ENCODE measurements at places on chromosomes 6 and 20.

DNA sequence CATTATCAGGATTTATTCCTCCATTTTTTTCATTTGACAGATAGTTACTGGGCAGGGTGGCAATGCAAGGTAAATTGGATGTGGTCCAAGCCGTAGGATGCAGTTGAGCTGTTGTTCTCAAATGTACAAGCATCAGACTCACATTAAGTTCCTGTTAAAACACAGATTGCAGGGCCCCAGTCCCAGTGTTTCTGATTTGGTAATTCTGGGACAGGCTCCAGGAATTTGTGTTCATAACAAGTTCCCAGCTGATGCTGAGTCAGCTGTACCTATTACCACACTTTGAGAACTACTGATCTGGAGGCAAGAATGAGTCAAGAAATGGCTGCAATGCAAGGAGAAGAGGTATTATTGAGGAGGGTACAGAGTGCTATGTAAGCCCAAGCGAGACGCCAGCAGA is 11.7 kb downstream of the TMEM244 start:
- DNase-seq, result no peak

DNA sequence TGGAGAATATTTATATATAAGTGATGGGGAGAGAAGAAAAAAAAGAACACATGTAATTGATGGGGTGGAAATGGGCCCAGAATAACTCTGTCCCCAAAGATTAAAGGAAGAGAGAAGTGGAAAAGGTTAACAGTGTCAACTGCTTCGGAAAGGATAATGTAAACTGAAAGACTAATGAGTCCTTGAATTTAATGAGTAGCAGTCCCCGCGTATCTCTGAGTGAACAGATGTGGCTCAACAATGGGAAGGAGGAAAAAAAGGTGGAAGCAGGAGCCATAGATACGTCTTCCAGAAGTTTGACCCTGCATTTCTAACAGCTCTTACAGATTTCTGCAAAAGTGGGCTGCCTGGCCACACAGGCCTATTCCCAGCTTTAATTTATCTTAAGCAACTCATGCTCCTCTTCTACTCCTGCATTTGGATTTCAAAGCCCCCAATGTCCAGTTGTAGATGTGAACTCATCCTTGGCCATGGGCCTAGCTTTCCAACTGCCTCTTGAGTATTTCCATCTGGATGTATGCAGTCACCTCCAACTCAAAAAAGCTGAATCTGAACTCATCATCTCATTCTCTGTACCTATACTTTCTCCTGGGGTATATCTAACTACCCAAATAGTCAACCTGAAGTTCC is 61.3 kb downstream of the DST start:
- DNase-seq, result no peak

DNA sequence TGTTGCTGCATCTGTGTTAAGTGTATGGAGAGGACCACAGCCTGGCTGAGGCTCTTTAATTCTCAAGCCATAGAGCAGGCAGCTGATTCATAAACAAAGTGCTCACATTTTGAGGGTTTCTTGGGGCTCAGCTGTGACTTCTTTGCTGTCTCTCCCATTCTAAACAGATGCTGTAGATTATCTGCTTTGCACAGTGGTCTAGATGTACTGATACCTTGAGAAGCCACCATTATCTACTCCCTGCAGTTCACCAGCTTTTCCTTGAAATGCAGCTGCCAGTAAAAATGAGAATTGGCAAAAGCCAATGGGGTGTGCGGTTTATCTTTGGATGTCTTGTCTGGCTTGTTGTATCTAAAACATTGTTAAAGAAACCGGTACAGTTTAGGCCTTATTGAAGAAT is 5.2 kb upstream of the CNR1 start:
- DNase-seq, result no peak

- no peak for DNase-seq
These were observed 12.4 kb upstream of the EZR start for GRCh38 chr6:158831571-158831970.

DNA sequence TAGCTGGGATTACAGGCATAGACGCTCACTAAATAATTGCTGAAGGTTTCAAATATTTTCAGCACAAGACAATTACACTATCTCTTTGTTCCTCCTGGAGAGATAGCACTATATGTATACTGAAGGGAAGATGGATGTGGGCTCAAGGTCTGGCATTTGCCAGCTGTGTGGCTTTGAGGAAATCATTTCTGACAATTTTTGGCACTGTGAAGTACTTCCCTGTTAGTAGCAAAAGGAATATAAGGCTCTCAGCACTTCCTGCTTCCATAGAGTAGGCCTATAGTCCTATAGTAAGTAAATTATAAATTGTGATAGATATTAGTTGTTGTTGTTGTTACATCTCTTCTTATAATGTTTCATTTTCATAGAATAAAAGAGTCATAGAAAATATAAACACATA is 271.1 kb downstream of the SAMD5 start:
- DNase-seq, result no peak

DNA sequence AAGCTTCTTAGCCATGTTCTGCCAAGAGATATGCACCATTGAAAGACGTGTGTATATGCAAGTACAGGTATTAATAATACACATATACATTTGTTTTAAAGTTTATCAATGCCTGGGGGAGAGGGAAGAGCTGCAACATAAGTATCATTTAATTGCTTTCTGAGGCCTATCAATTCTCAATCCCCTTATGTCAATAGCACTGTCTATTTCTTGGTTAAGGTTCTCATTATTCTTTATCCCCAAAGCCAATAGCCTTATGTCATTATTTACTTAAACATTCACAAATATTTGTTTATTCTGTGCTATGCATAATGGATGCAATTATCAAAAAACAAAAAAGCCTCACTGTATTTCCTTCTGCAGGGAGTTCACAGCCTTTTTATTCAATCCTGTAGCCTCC is 350.3 kb upstream of the KCNQ5 start:
- no peak for DNase-seq

DNA sequence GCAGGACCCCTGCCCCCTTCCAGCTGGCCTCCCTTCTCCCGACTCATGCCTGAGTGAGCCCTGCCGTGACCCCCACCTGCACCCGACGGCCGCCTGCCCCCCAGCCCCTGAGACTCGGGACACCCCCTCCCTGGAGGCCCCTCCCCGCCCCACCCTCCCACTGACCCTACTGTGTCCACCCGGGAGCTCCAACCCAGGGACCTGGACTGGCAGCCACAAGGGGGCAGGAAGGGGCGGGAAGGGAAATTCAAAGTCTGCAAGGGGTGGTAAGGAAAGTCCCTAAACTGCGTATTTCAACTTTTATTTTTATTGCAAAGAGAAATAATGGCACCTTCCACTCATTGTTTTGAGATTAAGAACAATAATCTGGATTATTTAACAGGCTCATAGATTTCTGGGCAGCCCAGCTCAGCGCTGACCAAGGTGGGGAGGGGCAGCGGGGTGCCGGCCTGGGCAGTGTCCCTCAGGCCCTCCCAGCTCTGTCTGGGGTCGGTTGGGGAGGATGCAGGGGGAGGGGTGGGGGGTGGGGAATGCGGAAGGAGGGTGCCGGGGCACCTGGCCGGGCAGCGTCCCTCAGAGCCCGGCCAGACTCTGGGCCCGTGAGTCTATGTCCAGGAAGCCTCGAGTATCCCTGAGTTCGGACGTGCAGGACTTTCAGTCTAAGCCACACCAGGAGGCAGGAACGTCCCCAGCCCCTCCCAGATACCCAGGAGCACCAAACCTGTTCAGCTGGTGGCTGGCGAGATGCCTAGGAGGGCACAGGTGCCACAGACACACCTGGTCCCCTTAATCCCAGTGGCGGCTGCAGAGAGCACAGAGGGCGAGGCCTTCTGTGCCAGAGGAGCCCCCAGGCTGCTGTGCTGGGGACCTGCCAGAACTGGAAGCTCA is 1.3 kb upstream of the PTK6 start:
- no peak for DNase-seq

DNA sequence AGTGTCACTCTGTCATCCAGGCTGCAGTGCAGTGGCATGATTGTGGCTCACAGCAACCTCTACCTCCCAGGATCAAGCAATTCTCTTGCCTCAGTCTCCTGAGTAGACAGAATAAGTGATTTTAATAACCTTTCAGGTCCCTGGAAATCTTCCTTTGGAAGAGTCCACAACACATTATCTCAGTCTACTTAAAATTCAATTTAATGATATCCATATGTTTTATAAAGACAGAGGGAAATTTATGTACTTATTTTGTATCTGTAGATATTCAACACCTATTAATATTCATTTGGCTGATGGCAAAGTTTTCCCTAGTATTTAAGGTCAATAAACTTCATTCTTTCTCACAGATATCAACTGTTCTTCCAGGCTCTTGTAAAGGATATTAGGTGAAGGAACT is 881.4 kb upstream of the GJE1 start:
- no peak for DNase-seq

GRCh38 chr6:45423111-45423823 is 45.5 kb upstream of the SUPT3H start:
- no peak for DNase-seq

DNA sequence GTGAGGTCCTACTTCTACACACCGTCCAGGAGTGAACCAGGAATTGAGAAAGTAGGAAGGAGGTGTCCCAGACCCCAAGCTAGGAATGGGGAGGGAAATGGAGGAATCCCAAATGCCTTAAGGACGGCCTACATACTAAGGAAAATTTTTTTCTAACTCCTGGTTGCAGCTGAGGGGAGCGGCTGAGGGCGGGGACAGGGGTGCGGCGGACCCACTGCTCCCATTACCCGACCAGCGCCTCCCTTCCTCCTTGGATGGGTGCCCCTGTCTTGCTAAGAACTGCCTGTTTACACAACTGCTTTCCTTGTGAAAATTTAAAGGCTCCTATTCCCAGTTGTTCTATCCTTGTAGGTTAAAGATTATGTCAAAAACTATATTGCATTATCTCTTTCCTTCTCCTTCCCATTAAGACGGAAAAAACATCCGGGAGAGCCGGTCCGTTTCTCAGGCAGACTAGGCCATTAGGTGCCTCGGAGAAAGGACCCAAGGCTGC is 699 bp upstream of the HSPA1B start:
- no peak for DNase-seq

GRCh38 chr20:17628101-17628841 is 53.8 kb downstream of the RRBP1 start:
- DNase-seq, result no peak

GRCh38 chr6:107179004-107179403 is 63.7 kb upstream of the BEND3 start:
- no peak for DNase-seq

- DNase-seq, result no peak
These were observed 144.6 kb downstream of the MTHFD1L start for GRCh38 chr6:151010071-151010470.

- DNase-seq, result no peak
These were observed 171.6 kb downstream of the SASH1 start for GRCh38 chr6:148514091-148514845.

GRCh38 chr6:166708460-166708859 is 81.4 kb upstream of the RPS6KA2 start:
- DNase-seq, result no peak

DNA sequence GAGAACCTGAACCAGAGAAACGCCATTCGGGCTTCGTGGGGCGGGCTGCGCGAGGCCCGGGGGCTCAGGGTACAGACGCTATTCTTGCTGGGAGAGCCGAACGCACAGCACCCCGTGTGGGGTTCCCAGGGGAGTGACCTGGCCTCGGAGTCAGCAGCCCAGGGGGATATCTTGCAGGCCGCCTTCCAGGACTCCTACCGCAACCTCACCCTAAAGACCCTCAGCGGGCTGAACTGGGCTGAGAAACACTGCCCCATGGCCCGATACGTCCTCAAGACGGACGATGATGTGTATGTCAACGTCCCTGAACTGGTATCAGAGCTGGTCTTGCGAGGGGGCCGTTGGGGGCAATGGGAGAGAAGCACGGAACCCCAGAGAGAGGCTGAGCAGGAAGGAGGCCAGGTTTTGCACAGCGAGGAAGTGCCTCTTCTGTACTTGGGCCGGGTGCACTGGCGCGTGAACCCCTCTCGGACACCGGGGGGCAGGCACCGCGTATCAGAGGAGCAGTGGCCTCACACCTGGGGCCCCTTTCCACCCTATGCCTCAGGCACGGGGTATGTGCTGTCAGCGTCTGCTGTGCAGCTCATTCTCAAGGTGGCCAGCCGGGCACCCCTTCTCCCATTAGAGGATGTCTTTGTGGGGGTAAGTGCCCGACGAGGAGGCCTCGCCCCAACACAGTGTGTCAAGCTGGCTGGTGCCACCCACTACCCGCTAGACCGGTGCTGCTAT is 904 bp downstream of the B3GALT4 start:
- DNase-seq, result no peak

DNA sequence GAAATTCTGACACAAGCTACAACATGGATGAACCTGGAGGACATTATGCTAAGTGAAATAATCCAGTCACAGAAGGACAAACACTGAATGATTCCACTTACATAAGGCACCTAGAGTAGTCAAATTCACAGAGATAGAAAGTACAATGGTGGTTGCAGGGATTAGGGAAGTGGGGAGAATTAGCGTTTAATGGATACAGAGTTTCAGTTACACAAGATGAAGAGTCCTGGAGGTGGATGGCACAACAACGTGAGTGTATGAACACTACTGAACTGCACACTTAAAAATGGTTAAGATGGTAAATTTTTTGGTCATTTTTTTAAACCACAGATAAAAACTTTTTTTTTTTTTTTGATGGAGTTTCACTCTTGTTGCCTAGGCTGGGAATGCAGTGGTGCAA is 24.7 kb downstream of the MOCS3 start:
- DNase-seq, result no peak

DNA sequence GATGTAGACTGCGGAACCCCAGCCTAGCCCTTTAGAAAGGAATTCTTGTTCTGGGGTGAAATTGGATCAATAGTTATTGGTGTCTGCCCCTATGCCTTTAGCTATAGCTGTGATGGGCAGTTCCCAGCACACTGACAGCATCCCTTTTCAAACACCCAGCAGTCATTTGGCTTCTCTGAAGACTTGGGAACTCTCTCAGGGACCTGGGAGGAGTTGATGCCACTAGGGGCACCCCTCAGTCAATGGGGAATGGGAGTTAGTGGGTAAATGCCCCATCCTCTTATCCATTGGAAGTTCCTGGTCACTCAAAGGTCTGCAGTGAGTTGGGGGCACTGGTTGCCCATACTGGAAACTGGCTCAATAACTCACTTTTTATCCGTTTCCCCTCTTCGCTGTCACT is 31.6 kb upstream of the CSNK2A1 start:
- no peak for DNase-seq

GRCh38 chr20:1034415-1034789 is 32.3 kb upstream of the RSPO4 start:
- no peak for DNase-seq

DNA sequence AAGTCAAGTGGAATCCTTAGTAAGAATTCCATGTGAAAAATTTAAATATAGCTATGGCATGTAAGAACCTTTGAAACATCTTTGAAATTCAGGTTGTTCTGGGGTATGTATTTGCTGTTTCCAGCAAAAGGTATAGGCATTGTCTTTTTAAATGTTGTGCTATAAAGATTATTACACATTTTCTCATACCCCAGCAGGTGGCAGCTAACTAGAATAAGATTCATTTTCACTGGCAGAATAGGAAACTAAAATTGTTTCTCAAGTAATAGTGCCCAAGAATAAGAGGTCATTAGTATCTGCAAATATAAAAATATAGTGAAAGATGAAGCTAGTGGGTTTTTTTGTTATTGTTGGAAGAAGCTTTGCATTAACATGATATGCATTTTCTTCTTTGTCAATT is 1.8 kb downstream of the GRIK2 start:
- DNase-seq, result no peak
